NCI-H446 treated with DMSO at 0.1 percent for 48 hours (cell line): ENCODE measurements at places on chromosomes 2 and 18.

DNA sequence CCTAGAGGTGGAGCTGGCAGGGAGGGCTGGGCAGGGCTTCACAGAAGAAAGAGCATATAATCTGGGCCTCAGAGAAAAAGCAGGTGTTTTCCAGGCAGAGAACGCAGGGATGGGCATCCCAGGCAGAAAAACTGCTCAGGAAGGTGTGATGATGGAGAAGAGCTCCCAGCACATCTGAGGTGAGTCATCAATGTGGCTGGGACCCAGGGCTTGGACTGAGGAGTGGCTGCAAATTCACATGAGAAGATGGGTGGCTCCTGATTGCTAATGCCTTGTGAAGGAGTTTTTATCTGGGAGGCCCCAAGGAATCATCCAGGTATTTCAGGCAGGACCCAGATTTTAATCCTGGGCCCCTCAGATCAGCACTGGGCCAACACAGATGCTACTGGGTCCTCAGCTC lies 10.2 kb downstream of the IL1F10 start:
- no peak for DNase-seq

DNA sequence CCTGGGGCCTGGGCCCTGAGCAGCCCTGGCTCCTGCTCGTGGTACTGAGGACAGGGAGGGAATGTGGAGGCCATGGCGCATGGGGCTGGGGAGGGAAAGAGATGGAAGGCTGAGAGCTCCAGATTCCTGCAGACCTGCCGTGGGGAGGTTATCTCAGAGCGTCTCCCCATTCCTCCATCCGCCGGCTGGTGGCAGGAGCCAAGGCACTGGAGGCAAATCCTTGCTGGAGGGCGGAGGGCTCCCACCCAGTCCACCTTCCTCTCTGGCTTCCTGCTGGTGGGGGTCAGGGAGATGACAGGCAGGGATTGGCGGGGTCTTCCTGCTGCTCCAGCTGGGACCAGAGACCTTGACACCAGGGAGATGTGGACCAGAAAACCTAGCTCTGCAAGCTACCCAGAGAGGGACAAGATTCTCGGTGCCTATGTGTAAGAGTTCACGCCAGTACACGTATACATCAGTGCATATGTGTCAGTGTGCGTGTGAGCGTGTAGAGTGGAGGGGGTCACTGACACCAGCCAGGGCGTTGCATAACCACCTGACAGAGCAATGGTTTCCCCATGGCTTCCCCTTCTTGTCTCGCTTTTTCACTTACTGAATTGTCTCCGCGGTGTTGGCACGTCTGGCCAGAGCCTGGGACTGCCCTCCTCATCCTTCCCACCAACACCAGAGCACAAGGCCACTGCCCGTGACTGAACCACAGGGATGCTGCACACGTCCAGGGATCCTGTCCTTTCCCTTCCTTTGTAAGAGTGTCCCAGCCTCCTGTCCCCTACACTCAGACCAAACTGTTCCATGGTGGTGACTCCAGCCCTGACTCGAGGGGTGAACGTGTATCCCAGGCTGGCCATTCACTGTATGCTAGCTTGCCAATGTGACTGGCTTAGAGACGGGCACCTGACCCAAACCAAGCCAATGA lies 15.8 kb upstream of the SEMA4C start:
- no peak for DNase-seq

- DNase-seq = no peak
Observed at GRCh38 chr18:24674200-24674599, 213.8 kb downstream of the HRH4 start.

GRCh38 chr18:50545936-50546335 lies 14.0 kb upstream of the MAPK4 start:
- no peak for DNase-seq

DNA sequence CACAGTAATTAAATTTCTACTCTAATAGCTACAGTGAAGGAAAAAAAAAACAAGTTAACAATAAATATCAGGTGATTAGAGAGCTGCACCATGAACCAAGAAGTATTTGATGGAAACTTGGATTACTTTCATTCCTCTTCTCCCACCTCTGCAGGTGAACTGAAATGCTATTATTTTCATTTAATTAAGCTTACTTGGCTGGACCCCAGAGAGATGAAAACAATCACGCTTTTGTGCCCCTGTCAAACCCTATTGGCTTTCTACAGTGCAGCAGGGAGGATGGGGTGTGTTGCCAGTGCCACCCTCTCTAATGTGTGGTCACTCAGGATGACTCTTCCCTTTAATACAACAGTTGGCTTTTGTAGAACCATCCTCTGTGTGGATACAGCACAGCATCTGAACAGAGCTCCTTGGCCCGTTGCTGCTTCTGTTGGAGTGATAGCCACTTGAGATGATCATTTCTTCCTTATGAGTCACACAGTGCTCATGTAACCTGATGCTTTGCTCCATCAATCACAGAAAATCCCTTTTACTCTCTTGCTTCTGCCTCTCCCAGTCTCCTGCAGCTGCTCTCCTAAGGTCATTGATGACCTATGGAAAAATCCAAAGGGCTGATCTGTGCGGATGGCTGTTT lies 5.5 kb upstream of the ARL4C start:
- DNase-seq = peak; percentile 38

DNA sequence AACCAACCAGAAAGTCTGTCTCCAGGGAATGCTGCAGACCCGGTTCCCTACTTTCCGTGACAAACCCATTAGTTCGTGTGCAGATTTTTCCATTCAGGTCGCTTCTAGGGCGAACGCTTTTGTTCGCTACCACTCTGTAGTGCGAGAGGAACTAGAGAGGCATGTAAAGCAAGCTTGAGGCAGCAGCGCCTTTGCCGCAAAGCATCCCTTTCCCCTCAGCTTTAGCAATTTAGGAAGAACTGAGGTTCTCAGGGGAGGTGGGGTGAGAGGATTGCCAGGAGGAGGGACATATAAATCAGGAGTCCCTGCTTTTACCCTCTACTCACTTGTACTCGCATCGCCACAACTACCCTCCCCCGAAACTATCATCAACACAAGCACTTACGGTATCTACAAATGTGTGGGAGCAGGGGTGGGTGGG lies 748 bp upstream of the ZNF804A start:
- no peak for DNase-seq

DNA sequence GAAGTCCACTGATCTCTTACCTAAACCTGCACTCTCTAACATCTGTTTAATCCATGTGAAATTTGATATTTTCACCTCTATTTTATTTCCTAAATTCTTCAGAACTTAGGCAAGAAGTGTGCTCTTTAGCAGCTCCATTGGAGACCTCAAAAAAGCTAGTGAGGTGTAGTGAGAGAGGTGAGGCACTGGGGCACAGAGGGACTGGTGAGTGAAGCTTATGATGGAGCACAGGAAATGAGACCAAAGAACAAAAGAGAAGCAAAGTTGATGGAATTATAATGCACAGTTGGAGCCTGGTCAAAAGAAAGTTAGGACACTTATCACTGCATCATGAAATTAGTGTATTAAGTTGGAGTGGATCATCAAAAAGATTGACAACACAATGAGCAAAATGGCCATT lies 1050.7 kb upstream of the NRXN1 start:
- no peak for DNase-seq

DNA sequence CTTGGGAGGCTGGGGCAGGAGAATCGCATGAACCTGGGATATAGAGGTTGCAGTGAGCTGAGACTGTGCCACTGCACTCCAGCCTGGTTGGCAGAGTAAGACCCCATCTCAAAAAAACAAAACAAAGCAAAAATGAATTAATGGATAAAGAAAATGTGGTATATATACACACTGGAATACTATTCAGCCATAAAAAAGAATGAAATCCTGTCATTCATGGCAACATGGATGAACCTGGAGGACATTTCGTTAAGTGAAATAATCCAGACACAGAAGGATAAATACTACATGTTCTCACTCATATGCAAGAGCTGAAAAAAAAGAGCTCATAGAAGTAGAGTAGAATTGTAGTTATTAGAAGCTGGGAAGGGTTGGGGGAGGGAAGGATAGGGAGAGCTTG lies 80.8 kb downstream of the RAB31 start:
- DNase-seq = no peak

- no peak for DNase-seq
Observed at GRCh38 chr2:151681051-151681450, 53.2 kb downstream of the NEB start.

- DNase-seq = no peak
Observed at GRCh38 chr2:11073776-11074175, 81.5 kb upstream of the SLC66A3 start.

DNA sequence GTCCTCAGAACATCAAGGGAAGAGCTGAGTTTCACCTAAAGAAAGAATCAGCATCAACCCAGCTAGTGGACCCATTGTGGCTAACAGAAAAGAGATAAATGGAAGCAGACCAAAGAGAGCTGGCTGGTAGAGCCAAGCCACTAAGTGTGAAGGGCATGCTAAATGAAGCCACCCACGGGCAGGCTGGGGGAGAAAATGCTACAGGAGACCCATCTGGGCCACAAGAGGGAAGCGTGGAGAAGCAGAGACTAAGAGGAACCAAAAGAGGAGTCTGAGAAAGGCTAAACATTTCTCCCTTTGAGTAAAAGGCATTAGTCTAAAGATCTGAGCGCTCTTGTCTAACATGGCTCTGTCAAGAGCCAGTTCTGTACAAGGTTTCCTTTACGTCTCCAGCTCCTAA lies 15.8 kb downstream of the CWC22 start:
- DNase-seq = no peak

DNA sequence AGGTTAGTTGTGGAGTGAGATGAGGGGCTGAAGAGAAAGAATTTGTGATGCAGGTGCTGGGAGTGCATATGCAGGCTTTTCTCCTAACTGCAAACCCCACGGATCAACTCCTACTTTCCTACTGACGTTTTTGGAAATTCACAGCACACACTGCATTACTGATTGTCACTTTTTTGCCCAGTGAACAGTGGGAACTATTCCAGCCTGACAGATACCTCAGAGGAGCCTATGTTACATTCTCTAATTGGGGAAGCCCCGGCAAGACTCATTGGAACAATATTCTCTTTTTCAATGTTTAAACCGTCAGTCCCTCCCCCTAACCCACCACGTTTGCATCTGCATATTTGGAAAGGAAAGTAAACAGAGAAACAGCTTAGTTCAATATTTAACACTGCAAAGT lies 126.2 kb downstream of the DPP4 start:
- DNase-seq = no peak

- no peak for DNase-seq
Observed at GRCh38 chr18:63971320-63972001, 1.6 kb downstream of the SERPINB8 start.

- no peak for DNase-seq
Observed at GRCh38 chr2:178804791-178805190, 2.4 kb downstream of the TTN start.

DNA sequence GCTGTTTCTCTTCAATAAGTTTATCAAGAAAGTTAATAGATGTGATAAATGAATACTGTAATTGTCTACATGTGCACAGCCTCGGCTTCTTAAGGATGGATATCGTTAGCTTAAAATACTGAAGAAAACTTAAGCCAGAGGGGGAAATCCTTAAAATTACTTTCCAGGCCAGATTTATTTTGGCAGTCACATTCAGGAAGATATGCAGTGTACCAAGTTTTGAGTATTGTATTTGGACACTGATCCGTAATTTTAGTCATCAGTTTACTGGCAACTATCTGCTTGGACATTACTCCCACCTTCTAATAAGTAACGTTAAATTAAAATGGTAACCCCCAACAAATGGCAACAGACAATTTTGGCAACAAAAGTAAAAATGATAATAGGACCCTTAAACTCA lies 770.0 kb upstream of the ZEB2 start:
- peak; percentile 31 for DNase-seq

DNA sequence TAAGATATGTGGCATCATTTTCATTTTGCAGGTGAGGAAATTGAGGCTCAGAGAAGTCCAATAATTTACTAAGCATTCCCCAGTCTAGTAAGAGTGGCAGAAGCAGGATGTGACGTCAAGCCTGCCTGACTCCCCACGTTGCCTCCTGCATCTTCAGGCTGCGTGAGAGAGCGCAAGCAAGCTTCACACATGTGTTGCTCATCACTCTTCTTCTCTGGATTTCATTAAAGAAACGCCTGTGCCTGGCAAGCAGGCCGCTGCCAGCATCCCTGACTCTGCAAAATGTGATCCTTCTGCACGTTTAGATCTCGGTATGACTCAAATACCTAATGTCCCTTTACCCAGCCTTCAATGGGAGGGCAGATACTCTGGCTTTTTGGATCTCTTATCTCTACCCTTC lies 96.8 kb downstream of the PRKCE start:
- no peak for DNase-seq

DNA sequence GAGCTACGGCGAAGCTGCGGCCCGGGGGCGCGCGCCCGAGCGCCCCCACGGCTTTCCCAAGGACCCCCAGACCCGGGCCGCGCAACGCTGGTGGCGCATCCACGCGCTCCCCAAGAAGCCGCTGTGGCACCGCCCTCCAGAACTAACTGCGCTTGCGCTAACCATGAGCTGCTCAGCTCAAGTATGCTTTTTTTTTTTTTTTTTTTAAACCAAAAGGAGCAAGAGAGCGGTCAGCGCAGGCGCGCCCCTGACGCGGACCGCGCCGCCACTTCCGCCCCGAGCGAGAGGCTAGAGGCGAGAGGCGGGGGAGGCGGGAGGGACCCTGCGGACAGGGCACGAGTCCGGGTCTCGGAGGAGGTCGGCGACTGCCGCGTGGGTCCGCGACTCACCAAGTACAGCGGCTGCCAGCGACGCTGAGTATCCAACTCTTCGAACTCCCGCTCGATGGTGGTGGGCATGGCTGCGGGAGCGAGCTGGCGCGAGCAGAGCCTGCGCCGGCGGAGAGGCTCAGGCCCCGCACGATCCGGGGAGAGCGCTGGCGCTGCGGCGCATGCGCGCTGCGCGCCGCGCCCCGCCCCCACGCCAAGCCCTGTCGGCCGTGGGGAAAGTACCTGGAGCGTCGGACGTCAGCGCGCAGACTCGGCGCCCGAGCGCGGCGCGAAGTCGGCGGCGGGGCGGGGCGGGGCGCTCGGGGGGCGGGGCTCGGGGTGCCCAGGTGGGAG lies at the start of gene PTPN2:
Gene PTPN2 (minus strand): TSS at position 554 of the 722 bp plus-strand sequence. CDS start 96 bp downstream, at position 458.
- DNase-seq = peak; percentile 84

DNA sequence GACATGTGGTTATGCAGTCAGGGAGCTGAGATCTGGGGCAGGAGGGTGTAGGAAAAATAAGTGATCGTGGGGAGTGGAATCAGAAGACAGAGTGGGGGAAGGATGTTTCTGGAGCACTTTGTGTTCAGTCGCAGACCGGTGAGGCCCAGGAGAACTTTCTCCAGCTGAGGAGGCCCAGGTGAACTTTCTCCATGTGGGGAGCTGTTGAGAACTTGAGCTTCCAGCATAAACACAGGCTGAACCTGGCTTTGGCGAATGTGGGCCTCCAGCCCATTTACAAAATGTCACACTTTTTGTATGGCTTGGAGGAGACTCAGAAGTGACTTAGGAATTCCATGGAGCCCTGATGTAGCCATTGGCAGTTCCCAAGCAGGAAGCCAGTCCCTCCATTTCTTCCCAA lies 108.5 kb downstream of the VAPA start:
- DNase-seq = no peak
